ENCODE measurements at places on chromosomes 2 and 18.

DNA sequence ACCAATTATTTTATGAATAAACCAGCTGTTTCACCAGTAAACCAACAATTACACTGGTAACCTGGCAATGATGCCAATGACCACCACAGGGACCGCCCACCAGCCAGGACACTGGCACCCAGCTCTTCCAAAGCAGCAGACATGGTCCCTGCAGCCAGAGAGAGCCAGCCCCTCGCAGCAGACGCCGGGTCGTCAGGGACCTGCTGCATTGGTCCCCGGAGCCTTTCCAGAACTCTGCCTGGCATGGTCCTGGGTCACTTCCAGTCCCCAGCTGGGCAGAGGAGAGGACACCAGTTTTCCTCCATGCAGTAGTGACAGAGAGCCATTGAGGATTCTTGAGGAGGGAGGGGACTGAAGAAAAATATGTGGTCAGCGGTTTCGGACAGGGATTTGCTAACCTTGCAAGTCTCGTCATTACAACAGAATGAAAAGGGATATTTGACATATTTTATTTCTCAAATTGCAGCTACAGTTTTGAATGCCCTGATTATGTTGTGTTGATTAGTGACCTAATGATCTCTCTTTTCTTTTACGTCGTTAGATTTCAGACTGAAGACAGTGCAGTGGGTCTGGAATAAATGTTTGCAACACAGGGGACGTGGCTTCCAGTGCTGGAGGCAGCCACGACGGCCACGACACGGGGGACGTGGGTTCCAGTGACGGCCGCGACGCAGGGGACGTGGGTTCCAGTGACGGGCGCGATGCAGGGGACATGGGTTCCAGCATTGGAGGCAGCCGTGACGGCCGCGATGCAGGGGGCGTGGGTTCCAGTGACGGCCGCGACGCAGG lies 154.5 kb downstream of the TPO start:
- no peak for DNase-seq

GRCh38 chr2:42693013-42693615 lies 70.8 kb downstream of the OXER1 start:
- no peak for DNase-seq

GRCh38 chr2:26455670-26456439 lies 22.1 kb downstream of the OTOF start:
- no peak for DNase-seq

GRCh38 chr2:176399074-176399598 lies 129.9 kb downstream of the MTX2 start:
- no peak for DNase-seq

GRCh38 chr2:17798338-17798737 lies 17.9 kb upstream of the MSGN1 start:
- DNase-seq = no peak

- DNase-seq = no peak
Observed at GRCh38 chr2:109345091-109345490, 216.1 kb downstream of the SH3RF3 start.

DNA sequence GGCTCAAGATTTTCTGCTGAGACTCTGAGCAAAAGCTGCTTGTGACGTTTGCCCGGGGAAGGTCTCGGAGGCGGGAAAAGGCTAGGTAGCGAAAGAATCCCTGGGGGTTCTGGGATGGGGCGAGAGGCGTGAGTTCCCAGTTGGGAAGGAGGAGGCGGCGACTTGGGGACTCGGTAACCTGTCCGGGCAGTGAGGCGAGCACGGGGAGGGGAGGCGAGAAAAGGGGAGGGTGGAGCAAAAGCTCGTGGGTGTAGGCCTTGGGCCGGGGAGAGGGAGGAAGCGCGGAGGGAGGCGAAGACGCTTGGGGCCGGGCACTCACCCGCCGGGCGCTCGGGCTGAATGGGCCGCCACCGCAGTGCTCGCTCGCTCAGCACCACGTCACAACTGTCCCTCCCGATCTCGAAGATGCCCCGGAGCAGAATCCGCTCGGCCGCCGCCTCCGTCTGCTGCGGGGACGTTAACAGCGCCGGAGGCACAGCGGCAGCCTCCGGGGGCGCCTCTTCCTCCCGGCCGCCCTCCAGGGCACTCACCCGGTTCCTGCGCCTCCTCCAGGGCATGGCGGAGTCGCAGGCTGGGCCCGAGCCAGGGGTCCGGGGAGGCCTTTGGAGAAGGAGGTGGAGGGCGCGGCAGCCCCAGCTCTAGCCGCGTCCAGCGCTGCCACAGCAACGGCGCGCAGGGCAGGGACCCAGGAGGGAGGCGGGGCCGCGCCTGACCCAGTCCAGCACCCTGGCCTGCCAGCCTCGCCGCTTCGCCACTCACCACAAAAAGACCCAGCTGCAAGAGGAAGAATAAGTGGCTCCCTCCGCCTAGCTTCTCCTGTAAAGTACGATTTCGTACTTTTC lies at the start of gene CERKL:
CERKL (minus strand) TSS at position 656 of the 842 bp plus-strand sequence; CDS start at position 557, 99 bp downstream.
- DNase-seq = no peak

GRCh38 chr2:238285653-238286082 lies 2.7 kb downstream of the PER2 start:
- DNase-seq = no peak

DNA sequence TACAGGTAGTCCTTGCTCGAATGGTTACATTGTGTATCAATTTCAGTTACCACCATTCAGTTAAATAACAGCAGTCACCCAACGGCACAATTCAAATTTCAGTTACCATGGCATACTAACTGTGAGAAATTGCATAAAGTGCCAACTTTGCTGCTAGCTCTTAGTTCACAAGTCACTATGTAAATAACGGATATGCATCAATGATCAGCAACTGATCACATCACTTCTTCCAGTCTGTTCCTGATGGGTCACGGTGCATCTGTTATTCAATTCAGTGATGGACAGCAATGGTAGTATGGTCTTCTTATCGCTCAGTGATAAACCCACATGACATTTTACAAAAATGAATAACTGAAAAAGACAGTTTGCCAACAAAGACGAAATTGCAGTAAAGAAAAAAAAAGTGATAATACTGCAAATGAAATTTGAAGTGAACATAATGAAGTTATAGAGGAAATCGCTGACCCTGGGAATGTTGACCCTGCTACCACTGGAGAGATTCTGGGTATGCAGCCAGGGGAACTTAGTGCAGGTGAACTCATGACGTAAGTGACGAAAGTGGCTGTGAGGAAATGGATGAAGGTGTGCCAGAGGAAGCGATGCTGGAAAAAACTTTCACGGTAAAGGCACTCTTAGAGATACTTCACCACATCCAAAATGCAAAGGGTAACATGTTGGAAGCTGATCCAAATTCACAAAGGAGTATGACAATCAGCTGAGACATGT lies 25.9 kb upstream of the RAPGEF4 start:
- DNase-seq = no peak

DNA sequence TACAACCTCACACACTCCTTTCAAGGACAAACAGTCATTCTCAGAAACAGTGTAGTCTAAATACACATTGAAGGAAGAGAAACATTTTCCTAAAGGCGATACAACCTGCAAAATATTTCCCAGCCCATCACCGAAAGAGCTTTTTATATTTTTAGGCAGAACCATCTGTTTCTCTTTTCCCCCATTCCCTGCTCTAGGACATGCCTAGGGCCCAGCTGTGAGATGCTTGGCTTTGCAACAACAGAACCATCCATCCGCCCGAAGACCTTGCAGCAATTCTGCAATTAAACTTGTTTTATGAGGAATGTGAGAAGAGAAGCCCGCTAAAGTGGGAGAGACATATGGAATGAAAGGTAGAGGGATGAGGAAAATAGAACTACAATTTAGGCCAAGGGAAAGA lies 105.6 kb upstream of the RFX8 start:
- no peak for DNase-seq

- no peak for DNase-seq
Observed at GRCh38 chr18:32277549-32277948, 87.7 kb downstream of the MEP1B start.

- no peak for DNase-seq
Observed at GRCh38 chr18:22609642-22610041, 191.9 kb upstream of the CTAGE1 start.

- no peak for DNase-seq
Observed at GRCh38 chr18:12862467-12862866, 21.6 kb downstream of the PTPN2 start.

DNA sequence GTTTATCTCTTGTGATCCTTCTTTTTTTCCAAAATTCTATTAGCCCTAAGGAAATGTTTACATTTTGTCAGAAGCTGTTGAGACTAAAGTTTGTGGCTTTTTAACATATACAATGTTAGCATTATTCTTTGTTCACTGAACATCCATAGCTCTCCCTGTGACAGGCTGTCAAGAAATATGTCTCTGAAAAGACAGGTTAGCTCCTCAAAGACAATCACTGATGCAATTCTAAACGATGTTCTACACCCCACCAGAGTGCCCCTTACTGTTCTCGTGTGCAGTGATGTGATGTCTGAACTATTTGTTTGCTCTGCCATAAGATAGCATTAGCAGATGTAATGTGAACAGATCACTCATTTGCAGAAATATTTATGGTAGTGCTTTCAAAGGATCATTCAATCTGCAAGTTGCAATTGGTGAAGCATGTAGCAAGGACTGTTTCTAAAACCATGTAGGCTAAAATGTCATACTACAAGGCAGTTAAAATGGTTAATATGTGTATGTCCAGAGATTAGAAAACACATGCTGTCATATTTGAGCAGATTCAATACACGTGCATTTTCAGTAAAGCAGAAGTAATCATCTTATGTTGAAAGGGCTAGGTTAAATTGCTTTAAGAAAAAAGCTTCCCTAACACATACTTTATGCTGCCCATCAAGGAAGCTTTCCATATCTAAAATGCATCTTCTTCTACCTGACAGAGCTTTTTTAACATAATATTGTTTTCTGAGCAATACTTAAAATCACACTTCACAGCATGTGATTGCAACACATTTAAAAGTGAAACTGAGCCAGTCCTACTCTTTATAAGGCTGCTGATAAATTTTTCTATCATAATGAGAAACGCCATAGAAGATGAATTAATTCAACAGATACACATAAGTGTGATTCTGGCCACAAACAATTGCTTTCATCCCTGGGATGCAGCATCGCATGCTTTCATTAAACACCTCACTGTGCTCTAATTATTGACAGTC lies 285.7 kb upstream of the UBE2E3 start:
- DNase-seq = no peak

- DNase-seq = no peak
Observed at GRCh38 chr2:181984060-181984459, 1.6 kb upstream of the PPP1R1C start.

DNA sequence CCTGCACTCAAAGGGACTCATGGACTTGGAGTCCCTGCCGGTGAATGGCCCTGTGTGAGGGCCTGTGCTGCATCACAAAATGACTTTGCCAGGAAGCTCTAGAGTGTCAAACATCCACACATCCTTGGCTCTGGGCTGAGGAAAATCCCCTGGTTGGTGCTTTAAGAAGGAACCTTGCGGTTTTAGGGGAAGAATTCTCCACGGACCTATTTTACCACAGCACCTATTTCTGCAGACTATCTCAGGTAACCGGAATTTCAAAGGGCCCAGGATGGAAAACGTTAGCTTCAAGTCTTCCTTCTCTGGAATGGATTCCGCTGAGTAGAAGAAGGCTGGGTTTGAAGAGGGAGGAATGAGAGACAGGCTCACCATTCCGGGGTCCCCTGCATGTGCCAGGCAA lies 166.2 kb downstream of the ALK start:
- DNase-seq = no peak

DNA sequence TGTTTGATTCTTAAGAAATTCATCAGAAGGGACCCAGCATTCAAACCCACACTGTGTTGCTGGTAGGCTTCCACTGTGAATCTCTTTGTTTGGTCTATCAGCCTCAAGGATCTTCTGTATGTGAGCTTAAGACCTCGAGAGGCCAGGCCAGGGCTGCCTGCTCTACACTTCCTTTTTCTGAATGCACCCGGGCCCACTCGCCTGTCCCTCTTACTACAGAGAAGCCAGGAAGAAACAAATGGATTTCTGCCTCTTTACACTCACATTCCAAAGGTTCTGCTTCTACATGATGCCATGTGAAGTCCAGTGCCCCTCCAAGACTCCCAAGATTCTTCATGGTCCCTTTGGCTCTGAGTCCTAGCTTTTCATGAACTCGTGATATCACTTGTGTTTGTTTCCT lies 25.4 kb upstream of the MRPL19 start:
- no peak for DNase-seq

GRCh38 chr2:217105733-217106649 lies 246.1 kb upstream of the TNP1 start:
- DNase-seq = no peak

- no peak for DNase-seq
Observed at GRCh38 chr2:15814946-15815345, 125.4 kb upstream of the MYCN start.

GRCh38 chr2:177989029-177989885 lies 83.3 kb downstream of the PDE11A start:
- no peak for DNase-seq

GRCh38 chr2:14925471-14925870 lies 293.0 kb downstream of the LRATD1 start:
- DNase-seq = no peak

- no peak for DNase-seq
Observed at GRCh38 chr18:55353806-55354205, 234.2 kb downstream of the TCF4 start.

GRCh38 chr2:114056294-114057143 lies 166.6 kb downstream of the ACTR3 start:
- DNase-seq = no peak

- no peak for DNase-seq
Observed at GRCh38 chr2:88563129-88563528, 64.1 kb downstream of the EIF2AK3 start.

- no peak for DNase-seq
Observed at GRCh38 chr2:231129216-231129615, 4.4 kb upstream of the HTR2B start.

GRCh38 chr18:56999823-57000222 lies 147.1 kb upstream of the BOD1L2 start:
- DNase-seq = no peak

GRCh38 chr2:28209864-28210263 lies 182.8 kb upstream of the FOSL2 start:
- DNase-seq = no peak

DNA sequence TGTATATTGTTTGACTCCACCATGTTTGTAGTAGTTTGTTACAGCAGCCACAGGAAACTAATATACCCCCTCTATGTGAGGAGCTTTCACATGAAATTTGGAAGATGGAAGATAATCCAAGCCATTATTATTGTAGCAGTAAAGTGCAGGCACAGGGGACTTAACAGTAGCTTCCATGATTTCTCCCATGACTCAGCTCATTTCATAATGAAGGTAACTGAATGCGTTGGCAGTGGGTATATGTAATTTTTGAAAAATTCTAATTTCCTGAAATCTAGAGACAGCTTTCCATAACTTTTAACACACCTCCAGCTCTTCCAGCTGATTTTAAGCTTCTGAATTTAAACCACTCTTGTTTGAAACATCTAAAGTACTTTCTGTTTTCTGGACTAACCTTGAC lies 181.2 kb downstream of the NR4A2 start:
- DNase-seq = no peak

Measured in stimulated activated CD8-positive, alpha-beta memory T cell treated with anti-CD3 and anti-CD28 coated beads, Interleukin-4, amount 100 ng/mL, for 1 hour (primary cell).